ENCODE measurements at places on chromosomes 1 and 21.

DNA sequence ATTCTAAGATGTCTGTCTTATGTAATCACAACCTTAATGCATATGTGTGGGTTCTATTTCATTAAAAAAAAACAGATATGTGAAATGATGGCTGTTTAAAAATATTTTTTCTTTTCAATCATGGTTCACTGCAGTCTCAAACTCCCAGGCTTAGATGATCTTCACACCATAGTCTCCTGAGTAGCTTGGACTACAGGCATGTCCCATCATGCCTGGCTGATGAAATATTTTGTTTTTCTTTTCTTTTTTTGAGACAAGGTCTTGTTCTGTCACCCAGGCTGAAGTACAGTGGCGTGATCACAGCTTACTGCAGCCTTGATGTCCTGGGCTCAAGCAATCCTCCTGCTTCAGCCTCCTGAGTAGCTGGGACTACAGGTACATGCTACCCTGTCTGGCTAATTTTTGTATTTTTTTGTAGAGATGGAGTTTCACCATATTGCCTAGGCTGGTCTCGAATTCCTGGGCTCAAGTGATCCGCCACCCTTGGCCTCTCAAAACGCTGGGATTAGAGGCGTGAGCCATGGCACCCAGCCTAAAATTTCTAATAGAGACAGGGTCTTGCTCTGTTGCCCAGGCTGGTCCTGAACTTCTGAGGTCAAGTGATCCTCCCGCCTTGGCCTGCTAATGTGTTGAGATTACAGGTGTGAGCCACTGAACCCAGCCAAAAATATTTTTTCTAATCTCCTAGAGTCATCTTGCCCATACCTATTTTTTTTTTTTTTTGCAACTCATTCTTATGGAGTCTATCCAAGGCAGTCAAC lies 67.6 kb downstream of the GIPC2 start:
- no peak for DNase-seq

GRCh38 chr1:27865821-27866220 lies 6.5 kb upstream of the THEMIS2 start:
- no peak for DNase-seq

- no peak for DNase-seq
These were observed 301.3 kb downstream of the PLPP3 start for GRCh38 chr1:56278061-56278460.

GRCh38 chr1:43743206-43743605 lies 35.9 kb downstream of the ST3GAL3 start:
- no peak for DNase-seq

DNA sequence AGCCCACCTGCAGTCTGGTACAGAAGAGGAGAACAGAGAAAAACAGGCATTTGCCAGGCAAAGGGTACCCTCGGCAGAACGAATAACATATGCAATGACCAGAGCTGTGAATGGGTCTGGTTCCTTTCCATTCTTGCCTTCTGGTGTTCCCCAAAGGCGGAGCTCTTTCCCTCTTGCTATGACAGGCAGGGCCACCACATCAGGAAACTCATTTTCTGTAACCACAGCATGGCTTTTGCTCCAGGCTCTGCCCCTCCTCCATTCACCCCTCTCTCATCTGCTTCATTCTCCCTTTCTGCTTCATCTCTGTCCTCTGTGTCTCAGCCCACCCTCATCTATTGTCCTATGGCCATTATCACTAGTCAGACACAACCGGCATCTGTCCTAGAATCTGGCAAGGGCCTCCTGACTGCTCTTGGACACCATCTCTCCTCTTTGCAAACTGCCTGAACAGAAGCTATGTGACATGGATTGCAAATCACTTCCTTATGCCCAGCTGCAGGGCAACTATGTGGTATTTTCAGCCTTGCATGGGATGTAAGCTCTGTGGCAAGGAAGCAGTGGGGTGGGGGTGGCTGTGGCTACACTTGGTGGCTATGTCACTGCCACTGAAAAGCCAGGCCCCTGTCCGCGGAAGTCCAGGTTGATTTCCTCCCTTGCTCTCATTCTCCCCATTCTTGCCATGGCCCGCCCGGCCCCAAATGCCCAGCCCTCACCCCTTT lies 78.8 kb upstream of the ABCD3 start:
- no peak for DNase-seq

DNA sequence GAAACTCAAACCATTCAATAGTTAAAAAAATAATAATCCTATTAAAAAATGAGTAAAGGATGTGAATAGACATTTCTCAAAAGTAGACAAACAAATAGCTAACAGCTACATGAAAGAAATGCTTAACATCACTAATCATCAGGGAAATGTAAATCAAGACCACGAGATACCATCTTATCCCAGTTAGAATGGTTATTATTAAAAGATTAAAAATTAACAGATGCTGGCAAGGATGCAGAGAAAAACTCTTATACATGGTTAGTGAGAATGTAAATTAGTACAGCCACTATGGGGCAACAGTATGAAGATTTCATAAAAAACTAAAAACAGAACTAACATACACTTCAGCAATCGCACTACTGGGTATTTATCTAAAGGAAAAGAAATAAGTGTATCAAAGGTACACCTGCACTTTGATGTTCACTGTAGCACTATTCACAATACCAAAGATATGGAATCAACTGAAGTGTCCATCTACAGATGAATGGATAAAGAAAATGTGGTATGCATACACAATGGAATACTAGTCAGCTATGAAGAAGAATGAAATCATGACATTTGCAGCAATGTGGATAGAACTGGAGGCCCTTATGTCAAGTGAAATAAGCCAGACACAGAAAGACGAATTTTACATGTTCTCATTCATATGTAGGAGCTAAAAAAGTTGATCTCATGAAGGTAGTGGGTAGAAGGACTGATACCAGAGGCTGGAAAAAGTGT lies 117.9 kb downstream of the ACBD6 start:
- DNase-seq, result no peak

GRCh38 chr1:94707321-94708298 lies 112.5 kb upstream of the SLC44A3 start:
- no peak for DNase-seq

DNA sequence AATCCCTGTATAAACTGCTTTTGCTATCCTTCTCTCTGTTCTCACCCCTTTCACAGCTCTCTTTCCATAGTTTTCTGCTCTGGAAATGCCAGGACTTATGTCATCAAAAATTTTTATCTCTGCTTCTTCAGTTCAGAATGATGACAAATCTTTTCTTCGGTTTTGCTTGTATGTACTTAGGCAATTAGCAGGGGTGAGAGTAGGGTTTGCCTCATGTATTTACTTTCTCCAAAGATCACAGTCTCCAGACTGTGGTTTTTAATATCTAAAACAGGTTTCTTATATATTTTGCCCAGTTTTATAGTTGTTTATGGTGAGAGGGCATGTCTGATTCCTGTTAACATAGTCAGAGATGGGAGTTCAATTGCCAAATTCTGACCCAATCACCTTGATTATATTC lies 235.4 kb upstream of the LYPLAL1 start:
- no peak for DNase-seq

DNA sequence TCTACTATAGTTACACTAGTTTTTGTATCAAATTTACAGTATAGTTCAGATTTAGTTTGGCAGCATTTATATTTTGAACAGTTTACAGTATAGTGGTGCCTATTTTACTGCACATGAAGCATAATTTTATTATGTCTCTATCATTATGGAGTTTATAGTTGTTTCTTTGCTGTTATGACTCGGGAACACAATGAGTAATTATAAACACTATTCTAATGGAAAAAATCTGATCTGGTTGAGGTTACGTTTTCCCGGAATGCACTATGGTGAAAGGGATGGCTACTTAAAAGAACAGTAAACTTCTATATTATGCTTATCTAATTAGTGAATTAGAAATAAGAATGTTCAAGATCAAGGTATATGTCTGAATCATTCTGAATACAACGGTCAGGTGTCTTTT lies 10.6 kb downstream of the LCA5L start:
- DNase-seq, result no peak

- DNase-seq, result peak; percentile 81
These were observed 271.5 kb upstream of the TMEM51 start for GRCh38 chr1:14881775-14882672.

- DNase-seq, result no peak
These were observed 92.5 kb downstream of the CDC42BPA start for GRCh38 chr1:227225715-227226346.

DNA sequence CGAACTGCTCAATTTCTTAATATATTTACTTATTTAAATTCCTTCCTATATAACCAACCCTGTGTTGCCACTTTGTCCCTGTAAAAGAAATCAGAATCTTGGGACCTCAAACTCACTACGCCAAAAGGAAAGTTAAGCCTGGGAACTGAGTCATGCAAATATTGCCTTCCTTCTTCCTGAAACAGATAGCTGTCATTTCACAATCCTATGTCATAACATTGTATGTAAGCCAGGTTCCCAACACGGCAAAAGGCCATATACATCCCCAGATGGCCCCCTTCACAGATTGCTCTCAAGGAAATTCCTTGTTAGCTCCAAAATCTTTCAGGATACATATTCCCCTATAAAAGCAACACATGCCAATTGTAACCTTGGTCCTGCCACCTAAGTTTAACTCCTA lies 39.7 kb downstream of the C21orf91 start:
- DNase-seq, result peak; percentile 81

GRCh38 chr1:24980836-24981630 lies 51.0 kb upstream of the RUNX3 start:
- no peak for DNase-seq

DNA sequence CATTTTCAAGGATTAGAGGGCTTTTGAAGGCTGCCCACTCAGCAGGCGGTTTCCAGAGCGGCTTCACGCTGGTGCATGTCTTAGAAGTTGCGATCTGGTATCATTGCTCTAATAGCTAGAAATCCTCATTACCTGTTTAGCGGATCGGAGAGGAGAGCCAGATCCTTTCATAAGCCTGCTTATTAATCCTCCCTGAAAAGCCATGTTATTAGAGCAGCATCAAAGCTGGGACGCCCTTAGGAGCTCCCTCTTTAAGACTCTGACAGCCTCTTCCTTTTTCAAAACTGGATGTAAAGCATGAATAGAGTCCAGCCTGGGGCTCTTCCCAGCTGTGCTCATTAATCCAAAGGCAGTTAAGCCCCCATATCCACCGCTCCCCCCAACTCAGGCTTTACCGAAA lies 13.9 kb upstream of the CTSE start:
- DNase-seq, result no peak

GRCh38 chr1:221892301-221892830 lies 150.5 kb upstream of the DUSP10 start:
- no peak for DNase-seq

DNA sequence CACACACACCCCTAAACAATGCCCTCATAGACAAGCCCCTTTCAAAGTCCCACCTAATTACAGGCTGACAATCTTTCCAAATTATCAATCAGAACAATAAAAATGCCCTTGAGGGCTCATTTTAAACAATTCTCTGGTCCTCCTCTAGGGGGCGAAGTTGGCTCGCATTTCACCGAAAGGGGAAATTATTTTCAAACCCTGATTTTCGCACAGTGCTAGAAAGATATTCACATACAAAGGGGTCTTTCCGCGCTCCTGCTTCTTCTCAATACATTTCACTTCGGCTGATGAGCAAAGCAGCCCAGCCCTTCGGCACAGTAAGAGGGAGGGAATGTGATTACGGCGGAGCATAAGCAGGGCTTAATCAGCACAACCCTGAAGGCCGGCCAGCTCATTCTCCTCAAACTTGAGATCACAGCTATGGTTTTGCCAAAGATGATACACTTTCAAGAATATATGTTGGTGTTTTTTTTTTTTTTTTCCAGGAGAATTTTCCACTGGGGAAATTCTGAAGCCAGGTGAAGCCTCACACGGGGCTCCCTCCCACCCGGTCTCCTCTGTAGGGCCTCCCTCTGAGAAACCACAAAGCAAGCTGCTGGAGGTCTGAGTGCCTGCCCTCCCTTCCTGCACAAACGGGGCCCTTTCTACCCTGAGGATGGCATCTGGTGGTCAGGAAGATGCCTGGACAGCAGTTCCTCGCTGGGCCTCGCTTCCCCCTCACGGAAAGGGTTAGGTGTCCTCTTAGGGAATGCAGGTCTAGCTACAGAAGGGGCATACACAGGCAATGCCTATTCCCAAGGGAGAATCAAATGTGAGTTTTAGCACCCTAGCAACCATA lies 66.9 kb downstream of the GNG12 start:
- peak; percentile 67 for DNase-seq

DNA sequence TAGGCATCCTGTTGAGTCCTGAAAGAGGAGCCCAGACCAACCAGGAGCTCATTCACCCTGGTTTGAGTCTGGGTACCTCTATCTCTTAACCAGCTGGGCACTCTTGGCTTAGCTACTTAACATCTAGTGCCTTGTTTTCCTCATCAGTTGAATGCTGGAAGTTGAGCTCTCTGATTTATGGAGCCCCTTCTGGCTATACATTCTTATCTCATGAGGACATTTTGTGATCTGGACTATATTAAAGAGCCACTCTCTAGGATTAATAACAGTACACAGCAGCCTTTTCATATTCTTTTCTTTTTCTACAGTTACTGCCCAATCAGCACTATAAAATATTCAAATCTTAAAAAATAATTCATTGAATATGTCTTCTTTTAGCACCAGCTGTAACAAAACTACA lies 296.9 kb upstream of the RUNX1 start:
- no peak for DNase-seq

GRCh38 chr1:152026895-152027294 lies 9.9 kb downstream of the S100A11 start:
- DNase-seq, result no peak

DNA sequence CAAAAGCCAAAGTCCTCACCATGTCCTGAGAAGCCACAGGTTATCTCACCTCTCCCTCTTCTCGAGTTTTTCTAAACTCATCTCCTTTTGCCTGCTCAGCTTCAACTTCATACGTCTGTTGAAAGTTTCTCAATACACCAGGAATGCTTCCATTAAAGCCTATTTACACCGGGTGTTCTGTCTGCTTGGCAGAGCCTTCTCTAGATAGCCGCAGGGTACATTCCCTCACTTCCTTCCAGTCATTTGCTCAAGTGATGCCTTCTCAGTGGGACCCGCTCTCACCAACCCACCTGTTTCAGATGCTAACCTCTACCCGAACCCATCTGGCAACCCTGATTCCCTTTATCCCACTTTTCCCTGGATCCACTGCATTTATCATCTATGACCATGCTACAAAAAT lies 257.0 kb upstream of the ADGRL2 start:
- DNase-seq, result peak; percentile 43

DNA sequence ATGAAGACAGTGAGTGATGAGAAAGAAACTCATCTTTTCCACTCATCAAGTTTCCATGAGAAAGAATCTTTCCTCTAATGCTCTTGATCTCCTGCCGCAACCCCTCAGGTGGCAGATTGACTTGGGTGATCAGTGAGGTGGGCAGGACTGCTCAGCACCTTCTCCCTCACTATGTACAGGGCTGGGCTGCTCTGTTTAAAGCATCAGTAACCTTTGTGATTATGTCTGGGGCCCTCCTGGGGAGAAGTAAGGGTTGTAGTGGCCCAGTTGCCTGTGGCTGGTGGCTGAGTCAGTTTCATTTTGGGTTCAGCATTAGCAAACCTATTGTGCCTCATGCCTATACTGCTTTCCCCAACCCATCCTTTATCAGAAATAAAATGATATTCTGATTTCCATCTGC lies 366.0 kb downstream of the TTLL7 start:
- no peak for DNase-seq

Data from trophoblast cell (in vitro differentiated cells and primary cell).